ENCODE measurements at places on chromosomes 3 and 15. TPM values are rescaled to one million over a fixed set of nuclear protein-coding genes. Genes with fewer than 3 reads are reported as not detected.

The CD276 gene
- total RNA-seq, result 184 TPM

The AADAC gene
- total RNA-seq, result not detected

The MLF1 gene
- total RNA-seq, result 21.0 TPM

The RETNLB gene
- total RNA-seq, result not detected

The DHFR2 gene
- total RNA-seq, result 5.2 TPM

The GP9 gene
- not detected for total RNA-seq

The CLK3 gene
- 79.2 TPM for total RNA-seq

DNA sequence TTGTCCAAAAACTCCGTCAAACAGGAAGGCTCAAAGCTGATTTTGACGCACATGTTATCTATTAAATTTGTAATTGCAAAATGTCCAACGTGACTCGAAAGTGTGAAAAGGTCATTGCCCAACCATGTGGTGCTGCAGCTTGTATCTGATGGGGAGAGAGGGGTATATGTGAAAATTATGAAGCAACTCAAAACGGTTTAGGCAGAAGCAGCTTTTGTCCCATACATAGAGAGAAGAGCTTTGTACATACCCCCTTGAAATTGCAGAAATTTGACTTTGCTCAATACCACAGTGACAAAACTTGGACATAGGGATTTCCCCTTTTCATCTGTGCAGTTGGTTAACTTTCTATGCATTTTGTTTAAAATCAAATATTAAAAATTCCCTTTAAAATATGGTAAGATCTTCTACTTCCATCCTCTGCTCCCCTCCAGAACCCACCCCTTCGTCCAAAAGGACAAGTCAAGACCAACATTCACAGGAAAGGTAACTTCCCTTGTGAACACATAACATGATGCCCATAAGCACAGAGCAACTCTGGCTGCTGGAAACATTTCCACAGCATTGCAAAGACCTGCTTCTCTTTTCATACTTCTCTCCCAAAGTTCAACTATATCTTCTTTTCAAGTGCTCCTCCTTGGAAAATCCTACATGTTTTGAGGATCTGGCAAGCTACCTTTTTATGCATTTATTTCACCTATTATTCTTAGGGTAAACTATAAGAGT, 253.7 kb upstream of the THBS1 start:
- H3K27me3 ChIP-seq, result no peaks in the 10 kb centered on the region

DNA sequence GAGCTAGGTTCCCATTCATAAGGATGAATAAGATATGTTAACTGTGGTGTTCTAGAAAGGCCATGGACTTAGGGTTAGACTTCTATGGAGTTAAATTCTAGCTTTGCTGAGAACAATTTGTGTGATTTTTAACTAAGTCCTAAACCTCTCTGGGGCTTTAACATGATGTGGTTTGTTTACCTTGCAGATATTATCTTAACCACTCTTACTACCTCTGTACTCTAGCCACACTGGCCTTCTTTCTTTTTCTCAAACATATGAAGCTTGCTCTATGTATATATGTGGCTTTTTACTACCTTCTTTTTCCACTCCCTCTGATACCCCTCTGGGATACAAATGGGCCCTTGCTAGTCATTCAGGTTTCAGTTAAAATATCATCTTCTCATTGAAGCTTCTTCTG, 108.4 kb downstream of the ZNF609 start:
- peaks cover 16% of the 10 kb centered on the region for H3K4me1 ChIP-seq
- DNase-seq, result no peak
- peaks cover 9% of the 10 kb centered on the region for H3K36me3 ChIP-seq
- H3K27me3 ChIP-seq, result no peaks in the 10 kb centered on the region

DNA sequence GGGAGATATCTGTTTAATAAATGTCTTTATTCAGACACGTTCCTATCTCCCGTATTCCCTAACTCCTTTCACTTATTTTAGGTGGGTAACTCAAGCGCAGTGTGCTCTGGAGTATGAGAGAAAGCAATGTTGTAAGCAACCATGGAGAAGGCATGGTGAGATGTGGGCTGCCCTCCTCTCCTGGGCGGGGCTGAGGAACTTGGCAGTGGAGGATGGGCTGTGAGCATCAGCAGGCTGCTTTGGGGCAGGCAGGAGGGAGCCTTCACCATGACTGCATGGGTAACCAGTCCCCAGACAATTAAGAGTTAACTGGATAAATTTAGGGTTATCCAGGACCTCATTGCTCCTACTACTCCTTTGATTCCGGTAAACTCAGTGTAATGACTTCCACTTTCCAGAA, 126.1 kb downstream of the RORA start:
- H3K4me1 ChIP-seq, result peaks cover 12% of the 10 kb centered on the region
- no peak overlapping the region for H3K4me3 ChIP-seq
- DNase-seq, result no peak
- H3K36me3 ChIP-seq, result peaks cover 2% of the 10 kb centered on the region
- H3K27ac ChIP-seq, result no peak overlapping the region
- no peaks in the 10 kb centered on the region for H3K27me3 ChIP-seq

GRCh38 chr15:40436892-40437751, 3.6 kb upstream of the BAHD1 start:
- peaks cover 34% of the 10 kb centered on the region for H3K4me1 ChIP-seq
- H3K4me3 ChIP-seq, result peak overlapping the region; percentile 93
- DNase-seq, result no peak
- no peaks in the 10 kb centered on the region for H3K36me3 ChIP-seq
- no peak overlapping the region for H3K27ac ChIP-seq
- peaks cover 81% of the 10 kb centered on the region for H3K27me3 ChIP-seq

DNA sequence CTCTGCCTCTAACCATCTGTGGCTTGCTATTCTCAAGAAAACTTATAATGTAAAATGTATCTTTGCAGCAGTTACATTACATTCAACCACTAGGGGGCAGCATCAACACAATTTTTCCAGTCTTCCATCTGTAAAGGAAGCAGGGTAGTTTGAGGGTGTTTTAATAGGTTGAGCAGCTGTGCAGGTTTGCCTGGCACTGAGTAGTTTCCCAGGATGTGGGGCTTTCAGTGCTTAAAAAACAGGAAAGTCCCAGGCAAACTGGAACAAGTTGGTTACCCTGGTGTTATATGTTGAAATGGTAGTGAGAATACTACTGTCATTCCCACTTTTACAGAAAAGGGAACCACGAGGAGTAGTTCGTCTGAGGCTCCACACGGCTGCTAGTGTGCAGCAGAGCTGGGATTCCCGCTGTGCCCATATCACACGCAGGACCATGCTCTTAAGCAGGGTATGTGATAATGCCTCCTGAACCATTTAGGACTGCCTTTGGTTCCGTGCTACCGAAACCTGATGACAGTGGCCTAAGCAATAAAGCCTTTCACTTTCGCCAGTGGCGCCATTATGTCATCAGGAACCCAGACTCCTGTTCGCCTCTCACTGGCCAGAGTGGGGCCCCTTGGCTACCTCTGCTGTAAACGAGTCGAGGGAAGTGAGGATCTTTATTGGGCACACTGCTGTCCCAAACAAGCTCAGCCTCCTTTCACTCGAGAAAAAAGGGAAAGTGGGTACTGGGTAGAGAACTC, 64.7 kb upstream of the ZBTB38 start:
- DNase-seq, result peak; percentile 71
- H3K27ac ChIP-seq, result no peak overlapping the region
- peaks cover 16% of the 10 kb centered on the region for H3K36me3 ChIP-seq
- H3K27me3 ChIP-seq, result no peaks in the 10 kb centered on the region
- H3K4me3 ChIP-seq, result no peak overlapping the region
- peaks cover 4% of the 10 kb centered on the region for H3K4me1 ChIP-seq

DNA sequence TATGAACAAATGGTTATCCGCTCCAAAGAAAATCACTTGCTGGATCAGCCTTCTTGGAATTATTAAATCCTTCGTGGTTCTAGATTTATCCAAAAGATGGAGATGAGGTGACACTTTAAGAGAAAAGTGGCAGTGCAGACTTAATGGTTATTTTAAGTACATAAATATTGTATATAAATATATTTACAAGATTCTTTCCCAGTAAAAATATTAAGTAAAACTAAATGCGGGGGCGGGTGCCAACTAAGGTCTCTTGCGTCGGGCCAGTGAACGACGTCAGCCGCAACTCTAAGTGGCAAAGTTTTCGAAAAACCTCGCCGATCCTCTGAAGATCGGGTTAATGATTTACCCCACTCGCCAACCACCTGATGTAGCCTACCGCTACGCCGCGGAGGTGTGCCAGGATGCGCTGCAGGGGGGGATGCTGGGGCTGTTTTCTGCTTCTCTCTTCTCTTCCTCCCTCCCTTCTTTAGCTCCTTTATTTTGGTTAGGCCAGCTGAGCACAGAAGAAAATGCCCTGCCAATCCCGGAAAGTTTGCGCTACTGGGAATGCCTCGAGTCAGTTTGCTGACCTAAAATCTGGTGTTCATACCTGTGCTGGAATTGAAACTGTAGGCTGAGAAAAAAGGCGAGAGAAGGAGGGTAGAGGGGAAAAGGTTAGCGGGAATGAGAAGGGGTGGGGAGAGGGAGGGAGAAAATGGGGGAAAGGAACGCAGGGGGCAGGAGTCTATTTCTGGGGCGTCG, 7.6 kb upstream of the FOXB1 start:
- peaks cover 68% of the 10 kb centered on the region for H3K4me1 ChIP-seq
- H3K27ac ChIP-seq, result no peak overlapping the region
- H3K4me3 ChIP-seq, result peak overlapping the region; percentile 64
- DNase-seq, result no peak

GRCh38 chr3:129001806-129002572, 885 bp downstream of the EFCC1 start:
- H3K36me3 ChIP-seq, result no peaks in the 10 kb centered on the region
- peak; percentile 31 for DNase-seq
- H3K4me1 ChIP-seq, result peaks cover 64% of the 10 kb centered on the region
- peaks cover 53% of the 10 kb centered on the region for H3K27me3 ChIP-seq

DNA sequence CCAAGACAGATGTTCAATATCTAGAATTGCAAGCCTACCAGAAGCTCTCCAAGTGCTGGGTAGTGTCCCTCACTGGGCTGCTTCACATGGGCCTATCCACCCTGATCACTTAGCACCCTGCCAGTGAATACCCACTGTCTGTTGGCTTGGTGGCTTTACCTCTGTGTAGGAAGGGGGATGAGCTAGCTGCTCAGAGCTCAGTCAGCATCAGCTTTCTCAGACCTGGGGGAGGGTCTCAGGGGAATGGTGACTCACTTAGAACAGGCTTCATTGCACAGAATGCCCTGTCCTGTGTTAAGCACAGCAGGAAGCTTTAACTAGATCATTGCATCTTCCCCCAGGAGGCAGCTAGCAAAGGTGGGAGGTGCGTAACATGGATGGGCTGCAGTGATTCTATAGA, 209.8 kb downstream of the PDCD6IP start:
- no peaks in the 10 kb centered on the region for H3K27me3 ChIP-seq
- peak overlapping the region; percentile 97 for H3K27ac ChIP-seq
- H3K4me3 ChIP-seq, result no peak overlapping the region
- DNase-seq, result no peak

GRCh38 chr15:38084289-38084688, 149.8 kb downstream of the TMCO5A start:
- DNase-seq, result no peak
- H3K4me1 ChIP-seq, result no peaks in the 10 kb centered on the region
- peaks cover 3% of the 10 kb centered on the region for H3K36me3 ChIP-seq

DNA sequence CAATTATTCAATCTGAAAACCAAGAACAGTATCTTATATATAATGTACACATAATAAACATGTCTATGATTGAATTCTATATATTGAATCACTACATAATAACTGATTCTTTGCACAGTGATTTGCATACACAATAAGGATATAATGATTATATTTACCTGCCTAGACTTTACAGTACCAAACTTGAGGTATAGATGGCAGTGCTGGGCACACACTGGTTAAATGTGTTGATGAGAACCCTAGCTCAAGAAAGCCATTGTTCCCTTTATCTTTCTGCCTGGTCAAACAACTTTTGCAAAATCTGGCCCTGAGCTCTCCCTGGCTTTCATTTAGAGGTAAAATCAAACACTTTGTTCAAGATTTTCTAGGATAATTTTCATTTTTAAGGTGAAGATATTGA, 697.7 kb downstream of the TUSC7 start:
- no peaks in the 10 kb centered on the region for H3K36me3 ChIP-seq
- no peaks in the 10 kb centered on the region for H3K27me3 ChIP-seq
- H3K27ac ChIP-seq, result no peak overlapping the region

DNA sequence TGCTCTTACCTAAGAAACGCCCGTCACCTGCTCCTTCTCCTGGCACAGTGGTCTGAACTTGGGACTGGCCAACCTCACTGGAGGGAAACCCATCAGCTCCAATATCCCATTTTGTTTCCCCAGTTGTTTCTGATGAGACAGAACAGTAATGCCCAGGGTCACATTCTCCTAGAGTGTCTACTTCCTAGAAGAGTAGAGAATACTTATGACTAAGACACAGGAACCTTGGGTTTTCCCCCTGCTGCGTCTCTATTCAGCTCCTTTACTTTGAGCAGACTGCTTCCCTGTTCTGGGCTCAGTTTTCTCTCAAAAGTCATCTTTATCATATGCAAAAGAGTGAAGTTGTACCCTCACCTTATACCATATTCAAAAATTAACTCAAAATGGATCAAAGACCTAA, 79.4 kb downstream of the POLR2M start:
- no peaks in the 10 kb centered on the region for H3K4me1 ChIP-seq
- no peak for DNase-seq
- peaks cover 5% of the 10 kb centered on the region for H3K27me3 ChIP-seq
- no peak overlapping the region for H3K27ac ChIP-seq
- no peak overlapping the region for H3K4me3 ChIP-seq

DNA sequence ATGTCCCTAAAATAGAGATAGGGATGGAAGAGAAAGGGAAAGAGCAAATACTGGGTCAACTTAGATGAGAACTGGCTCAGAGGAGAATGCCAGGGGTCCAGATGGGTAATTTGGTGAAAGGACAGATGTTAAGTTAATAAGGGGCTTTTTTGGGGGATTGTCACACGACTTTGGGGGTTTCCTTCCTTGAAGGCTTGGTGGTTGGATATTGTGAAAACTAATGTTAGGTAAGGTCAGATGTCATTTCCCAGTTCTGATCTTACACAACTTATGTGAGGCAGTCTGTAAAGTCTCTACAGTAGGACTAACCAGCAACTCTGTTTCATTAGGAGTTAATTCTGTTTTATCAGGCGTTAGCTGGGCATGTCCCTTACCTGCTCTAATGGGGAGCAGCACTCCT, 231.1 kb downstream of the NR2F2 start:
- no peaks in the 10 kb centered on the region for H3K27me3 ChIP-seq
- H3K27ac ChIP-seq, result no peak overlapping the region
- H3K36me3 ChIP-seq, result peaks cover 13% of the 10 kb centered on the region

- H3K4me1 ChIP-seq, result no peaks in the 10 kb centered on the region
- DNase-seq, result no peak
- H3K4me3 ChIP-seq, result no peak overlapping the region
- H3K27ac ChIP-seq, result no peak overlapping the region
- H3K27me3 ChIP-seq, result no peaks in the 10 kb centered on the region
- H3K36me3 ChIP-seq, result no peaks in the 10 kb centered on the region
Measured at GRCh38 chr3:95333826-95334225, 1271.0 kb downstream of the NSUN3 start.

GRCh38 chr3:28171962-28172361, 69.5 kb upstream of the CMC1 start:
- no peak overlapping the region for H3K4me3 ChIP-seq
- peak overlapping the region; percentile 78 for H3K27ac ChIP-seq
- no peak for DNase-seq
- no peaks in the 10 kb centered on the region for H3K36me3 ChIP-seq
- peaks cover 25% of the 10 kb centered on the region for H3K4me1 ChIP-seq

DNA sequence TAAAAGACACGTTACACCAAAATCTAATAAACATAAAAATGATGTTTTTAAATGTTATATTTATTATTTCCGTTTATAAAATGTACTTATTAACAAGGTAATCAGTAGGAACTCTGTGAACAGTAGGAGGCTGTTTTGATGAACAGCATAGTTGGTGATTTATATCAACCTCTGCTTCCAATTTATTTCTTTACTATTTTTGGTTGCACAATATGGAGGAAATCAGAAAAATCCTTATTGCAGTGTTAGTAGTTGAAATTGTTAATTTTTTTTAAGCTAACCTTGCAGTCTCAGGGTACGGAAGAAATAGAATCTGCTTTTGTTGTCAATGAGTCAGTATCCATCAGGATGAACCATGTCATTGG, 5.0 kb upstream of the SNX22 start:
- no peak overlapping the region for H3K27ac ChIP-seq
- H3K27me3 ChIP-seq, result peaks cover 14% of the 10 kb centered on the region
- H3K4me1 ChIP-seq, result peaks cover 42% of the 10 kb centered on the region
- peak overlapping the region; percentile 24 for H3K4me3 ChIP-seq
- no peak for DNase-seq

All from neural crest cell (in vitro differentiated cells).